ENCODE measurements at places on chromosomes 4 and X. TPM values are rescaled to one million over a fixed set of nuclear protein-coding genes. Genes with fewer than 3 reads are reported as not detected.

GRCh38 chr4:122152711-122153226 lies 638 bp downstream of the BLTP1 start:
- peak; percentile 51 for DNase-seq

DNA sequence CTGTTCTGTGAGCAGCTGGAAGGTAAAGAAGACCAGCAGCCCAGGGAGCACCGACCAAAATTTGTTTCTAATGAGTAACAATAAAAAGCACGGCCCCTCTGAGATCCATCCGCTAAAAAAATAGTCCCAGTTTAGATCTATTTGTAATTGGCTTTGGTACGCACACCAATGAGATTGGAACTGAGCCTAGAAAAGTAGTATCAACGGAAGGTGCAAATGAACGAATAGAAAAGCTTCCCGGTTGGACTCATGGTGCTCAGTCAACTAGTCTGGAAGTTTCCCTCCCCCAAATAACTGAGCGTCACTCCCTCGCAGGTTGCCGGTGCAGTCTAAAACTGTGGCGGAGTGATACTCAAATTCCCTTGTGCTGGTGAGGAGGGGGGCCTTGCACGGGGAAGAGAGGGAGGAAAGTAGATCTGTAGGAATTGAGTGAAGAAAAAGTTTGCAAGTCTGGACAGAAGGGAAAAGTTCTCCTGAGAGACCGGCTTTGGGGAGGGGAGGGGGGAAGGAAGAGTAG lies at the start of gene COL4A5:
TSS of gene COL4A5 (plus strand) at position 413 of the 517 bp plus-strand sequence. CDS start 288 bp downstream, outside the sequence.
- peak; percentile 82 for DNase-seq

Gene SPANXA2
- total RNA-seq = not detected

Gene ACE2
- under 0.01 TPM for total RNA-seq

- no peak for DNase-seq
Measured at GRCh38 chr4:2591189-2591588, 54.7 kb downstream of the FAM193A start.

Data from dermis blood vessel endothelial cell (primary cell).